Skin of body (tissue), 3 donors: ENCODE measurements at places on chromosomes 11 and 22.

- DNase-seq: no peak
Observed at GRCh38 chr11:102551169-102551781, 20.7 kb upstream of the MMP7 start.

DNA sequence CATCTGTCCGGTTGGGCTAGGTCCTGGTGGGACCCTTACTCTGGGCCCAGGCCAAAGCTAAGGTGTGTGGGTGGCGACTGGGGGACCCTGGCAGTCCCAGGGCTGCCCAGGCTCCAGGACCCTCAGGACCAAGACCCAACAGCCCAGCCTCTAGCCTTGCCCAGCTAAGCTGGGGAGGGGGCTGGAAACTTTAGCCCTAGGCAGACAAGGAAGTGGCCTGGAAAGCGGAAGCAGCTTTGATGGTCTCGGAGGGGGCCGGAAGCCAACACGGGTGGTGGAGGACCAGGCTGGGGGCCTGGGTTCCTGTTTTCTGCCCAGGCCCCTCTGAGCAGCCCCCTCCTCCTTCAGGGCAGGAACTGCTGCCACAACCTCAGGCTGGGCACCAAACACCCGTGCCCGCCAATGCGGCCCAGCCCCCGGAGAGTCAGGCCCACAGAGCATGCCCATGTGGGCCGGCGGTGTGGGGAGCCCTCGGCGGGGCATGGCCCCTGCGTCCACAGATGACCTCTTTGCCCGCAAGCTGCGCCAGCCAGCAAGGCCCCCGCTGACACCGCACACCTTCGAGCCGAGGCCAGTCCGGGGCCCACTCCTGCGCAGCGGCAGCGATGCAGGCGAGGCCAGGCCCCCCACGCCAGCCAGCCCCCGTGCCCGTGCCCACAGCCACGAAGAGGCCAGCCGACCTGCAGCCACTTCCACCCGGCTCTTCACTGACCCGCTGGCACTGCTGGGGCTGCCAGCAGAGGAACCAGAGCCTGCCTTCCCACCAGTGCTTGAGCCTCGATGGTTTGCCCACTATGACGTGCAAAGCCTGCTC is 2.8 kb downstream of the SIPA1 start:
- DNase-seq: no peak

- no peak for DNase-seq
Observed at GRCh38 chr11:38252620-38253019, 1654.6 kb upstream of the RAG2 start.

DNA sequence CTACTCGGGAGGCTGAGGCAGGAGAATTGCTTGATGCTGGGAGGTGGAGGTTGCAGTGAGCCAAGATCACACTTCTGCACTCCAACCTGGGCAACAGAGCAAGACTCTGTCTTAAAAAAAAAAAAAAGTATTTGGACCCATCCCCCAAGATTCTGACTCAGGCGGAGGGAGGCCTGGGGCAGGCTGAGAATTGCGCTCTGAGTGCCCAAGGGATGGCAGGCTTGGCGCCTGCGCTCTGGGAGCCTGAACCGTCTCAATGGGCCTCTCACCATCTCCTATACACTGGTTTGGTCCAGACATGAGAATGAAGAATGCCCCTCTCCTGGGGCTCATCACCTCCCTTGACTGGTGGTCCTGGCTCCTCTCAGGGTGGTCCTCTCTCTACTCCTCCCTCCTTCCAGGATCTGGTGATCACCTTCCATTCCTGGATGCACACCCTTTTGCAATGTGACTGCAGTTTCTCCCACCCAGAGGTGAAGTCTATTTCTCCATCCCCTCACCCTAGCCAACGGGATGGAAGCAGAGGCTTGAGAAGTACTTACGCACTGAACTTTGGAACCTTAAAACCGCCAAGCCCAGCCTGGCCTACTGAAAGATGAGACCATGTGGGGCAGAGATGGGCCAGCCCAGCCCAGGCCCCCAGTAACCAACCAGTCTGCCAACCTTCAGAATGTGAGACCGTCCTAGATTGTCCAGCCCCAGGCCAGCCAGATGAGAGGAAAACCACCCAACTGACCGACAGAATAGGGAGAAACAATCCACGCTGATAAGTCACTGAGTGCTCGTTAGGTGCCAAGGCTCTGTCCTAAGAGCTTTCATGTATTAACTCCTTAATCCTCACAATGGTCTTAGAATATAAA is 4.9 kb downstream of the POLR3H start:
- DNase-seq: no peak

- no peak for DNase-seq
Observed at GRCh38 chr11:116294630-116295029, 478.2 kb downstream of the BUD13 start.

DNA sequence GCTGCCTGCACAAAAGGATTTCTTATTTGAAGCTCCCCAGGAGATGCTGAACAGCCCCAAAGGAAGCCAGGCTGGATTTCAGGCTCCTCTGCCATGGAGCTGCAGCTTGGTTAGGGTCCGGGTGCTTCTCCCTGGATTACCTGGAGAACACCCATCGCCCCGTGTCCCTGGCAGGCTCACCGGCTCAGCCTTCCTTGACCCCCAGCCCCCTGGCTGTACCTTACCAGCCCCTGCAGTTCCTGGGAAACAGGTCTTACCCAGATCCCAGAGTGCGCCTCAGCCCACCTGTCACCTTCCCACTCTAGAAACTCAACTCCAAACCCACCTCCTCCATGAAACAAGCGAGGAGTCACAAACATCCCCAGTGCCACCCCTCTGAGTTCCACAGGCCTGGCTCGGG is 45.3 kb upstream of the CD5 start:
- no peak for DNase-seq

DNA sequence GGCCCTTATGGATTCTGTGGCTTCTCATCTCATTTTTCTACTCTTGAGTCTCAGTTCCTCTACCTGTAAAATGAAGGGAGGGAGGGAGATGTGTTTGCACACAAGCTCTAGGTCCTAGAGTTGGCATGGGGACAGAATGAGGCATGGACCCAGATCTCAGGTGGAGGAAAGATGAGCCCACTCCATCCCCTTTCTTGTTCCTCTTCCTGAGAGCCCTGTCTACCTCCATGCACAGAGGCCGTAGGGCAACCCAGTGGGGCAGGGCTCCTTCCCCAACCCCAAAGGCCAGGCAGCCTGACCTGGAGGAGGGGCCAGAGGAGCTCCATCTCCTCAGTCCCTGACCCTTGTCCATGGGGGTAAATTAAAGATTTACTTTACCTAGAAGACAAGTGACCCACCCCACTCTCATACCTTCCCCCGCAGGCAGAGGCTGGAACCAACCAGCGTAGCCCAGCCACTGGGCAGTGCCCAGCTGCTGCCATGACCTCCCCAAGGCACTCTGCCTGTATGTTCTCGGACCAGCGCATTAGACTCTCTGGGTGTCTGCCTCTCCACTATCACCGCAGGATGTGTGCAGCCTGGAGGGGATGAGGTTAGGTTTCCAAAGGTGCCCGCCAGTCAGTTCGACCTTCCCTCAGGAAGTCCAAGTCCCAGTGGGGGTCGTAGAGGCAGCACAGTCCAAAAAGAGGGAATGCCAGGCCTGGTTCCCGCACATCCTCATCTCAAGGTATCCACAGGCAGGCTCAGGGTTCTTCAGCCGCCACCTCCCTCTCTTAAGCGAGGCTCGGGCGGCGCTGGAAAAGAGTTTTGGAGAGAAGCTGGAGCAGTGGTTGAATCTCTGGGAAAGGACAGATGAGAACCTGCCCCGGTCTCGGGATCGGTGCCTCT is 3.0 kb downstream of the SMTN start:
- no peak for DNase-seq

DNA sequence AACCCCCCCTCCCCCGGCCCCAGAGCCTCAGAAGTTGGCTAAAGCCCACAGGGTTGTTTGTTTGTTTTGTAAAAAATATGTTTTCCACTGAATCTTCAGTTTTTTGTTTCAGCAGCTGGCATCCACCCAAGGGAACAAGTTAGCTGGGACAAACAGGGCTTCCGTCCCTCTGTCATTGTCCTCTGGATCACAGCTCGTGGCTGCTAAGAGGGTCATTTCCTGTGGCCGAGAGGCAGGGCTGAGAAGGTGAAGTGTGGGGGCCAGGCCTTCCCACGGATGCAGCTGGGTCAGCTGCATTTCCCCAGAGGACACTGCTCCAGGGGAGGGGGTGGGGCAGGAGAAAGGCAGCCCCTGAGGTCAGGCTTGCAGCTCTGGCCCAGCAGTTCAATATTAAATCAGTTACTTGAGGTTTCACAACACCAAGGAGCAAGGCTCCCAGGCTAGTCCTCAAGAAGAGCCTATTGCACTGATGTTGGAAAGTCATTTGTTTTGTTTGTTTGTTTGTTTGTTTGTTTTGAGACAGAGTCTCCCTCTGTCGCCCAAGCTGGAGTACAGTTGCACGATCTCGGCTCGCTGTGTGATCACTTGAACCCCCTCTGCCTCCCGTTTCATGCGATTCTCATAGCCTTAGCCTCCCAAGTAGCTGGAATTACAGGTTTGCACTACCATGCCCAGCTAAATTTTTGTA is 34.4 kb upstream of the SMTN start:
- DNase-seq: peak; percentile 77

DNA sequence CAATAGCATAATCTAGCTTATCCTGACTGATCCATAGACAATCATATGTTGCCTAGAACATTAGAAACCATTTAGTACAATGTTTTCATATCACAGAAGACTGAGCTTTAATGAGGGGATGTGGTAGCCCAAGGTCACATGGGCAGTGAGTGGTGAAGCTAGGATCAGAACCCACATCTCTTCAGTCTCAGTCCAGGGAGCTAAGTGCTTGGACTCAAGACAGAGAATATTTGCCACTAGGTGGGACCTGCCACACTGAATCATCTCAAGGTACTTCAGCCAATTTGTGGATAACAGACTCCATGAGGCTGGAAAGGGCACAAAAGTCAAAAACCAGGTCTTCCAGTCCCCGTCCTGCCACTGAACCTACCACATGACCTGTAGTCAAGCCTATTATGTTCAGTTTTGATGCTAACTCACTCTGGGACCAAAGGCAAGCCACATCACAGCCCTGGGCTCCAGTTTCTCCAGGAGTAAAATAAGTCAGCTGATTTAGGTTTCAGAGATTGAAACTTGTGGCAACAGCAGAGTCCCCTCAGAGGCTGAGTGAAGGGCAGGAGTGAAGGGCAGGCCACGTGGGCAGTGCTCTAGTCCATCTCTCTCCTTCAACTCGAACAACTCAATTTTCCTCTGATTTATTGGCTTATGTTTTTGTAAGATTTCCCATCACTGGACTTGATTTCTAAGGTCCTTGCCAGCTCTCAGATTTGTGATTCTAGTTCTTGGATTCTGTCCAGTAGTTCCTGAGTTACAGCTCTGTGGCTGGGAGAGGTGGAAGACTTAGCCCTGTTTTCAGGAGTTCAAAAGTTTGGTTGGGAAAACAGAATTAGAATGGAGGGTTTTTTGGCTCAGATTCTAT is 84.6 kb upstream of the PHOX2A start:
- peak; percentile 6 for DNase-seq

- no peak for DNase-seq
Observed at GRCh38 chr11:71420455-71421241, 27.5 kb downstream of the DHCR7 start.
